A549 treated with DMSO at 1 μM for 4 hours (cell line): ENCODE measurements at places on chromosomes 3 and 15. TPM values are rescaled to one million over a fixed set of nuclear protein-coding genes. Genes with fewer than 3 reads are reported as not detected.

PRICKLE2 gene
- total RNA-seq = 2.4 to 2.8 TPM (median 2.7 TPM) in 5 replicates

ANXA2 gene
- total RNA-seq = 4,682 to 5,263 TPM (median 4,737 TPM) in 5 replicates

SPINK8 gene
- total RNA-seq = not detected in 5 replicates

GPR62 gene
- 0.06 TPM in 1 of 5 replicates, not detected in the others for total RNA-seq

STAB1 gene
- not detected in 5 replicates for total RNA-seq

TRIM42 gene
- not detected in 5 replicates for total RNA-seq
